ENCODE measurements at places on chromosomes 4 and X. TPM values are rescaled to one million over a fixed set of nuclear protein-coding genes. Genes with fewer than 3 reads are reported as not detected.

- DNase-seq = no peak
Observed at GRCh38 chr4:3007724-3008123, 44.4 kb downstream of the GRK4 start.

The YIPF7 gene
- total RNA-seq = not detected

- DNase-seq = no peak
Observed at GRCh38 chrX:47633689-47634590, 4.2 kb upstream of the CFP start.

DNA sequence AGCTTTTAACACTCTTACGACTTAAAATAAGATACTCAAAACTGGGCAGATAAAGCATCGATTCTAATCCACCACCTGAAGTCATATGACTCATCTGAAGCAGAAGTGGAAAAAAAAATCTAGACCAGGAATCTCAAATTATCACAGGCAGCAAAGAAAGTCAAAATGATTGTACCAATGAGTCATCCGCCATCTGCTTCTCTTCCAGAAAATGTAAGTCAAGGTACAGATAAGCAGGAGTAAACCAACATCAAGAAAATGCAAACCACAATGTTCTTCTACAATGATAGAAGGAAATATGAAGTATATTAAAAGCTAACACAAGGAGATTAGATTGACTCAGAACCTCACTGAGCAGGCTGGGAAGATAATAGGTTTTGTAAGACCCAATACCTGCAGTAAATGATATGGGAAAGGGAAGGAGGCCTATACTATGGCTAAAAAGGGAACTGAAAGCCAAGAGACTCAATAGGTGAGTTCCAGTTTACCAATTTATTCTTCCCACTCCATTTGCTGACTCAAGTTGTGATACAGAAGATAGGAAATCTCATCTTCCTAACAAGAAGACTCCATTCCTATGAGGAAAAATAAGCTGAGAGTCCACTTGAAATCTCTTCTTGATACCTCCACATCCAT is 88.4 kb upstream of the TET2 start:
- DNase-seq = no peak

GRCh38 chrX:10648614-10649013 is 28.2 kb upstream of the MID1 start:
- no peak for DNase-seq

The HSFX4 gene
- not detected for total RNA-seq

DNA sequence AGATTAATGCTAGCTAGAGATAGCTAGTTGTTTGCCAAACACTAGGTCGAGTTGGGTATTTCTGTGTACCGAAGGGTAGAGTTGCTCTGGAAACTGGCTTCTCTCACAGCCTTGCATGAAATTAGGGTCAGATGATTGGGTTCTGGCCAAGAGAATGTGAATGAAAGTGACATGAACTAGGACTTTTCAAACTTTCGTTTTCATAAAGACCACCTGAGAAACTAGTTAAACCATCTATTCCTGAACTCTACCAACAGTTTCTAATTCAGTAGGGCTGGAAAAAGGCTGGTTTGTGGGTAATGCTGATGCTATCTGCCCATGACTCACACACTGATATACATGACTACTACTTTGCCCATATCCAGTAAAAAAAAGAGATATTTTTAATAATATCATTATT is 157.6 kb downstream of the GASK1B start:
- DNase-seq = no peak

The PAGE2 gene
- not detected for total RNA-seq

The PFKFB1 gene
- total RNA-seq = 0.12 TPM

DNA sequence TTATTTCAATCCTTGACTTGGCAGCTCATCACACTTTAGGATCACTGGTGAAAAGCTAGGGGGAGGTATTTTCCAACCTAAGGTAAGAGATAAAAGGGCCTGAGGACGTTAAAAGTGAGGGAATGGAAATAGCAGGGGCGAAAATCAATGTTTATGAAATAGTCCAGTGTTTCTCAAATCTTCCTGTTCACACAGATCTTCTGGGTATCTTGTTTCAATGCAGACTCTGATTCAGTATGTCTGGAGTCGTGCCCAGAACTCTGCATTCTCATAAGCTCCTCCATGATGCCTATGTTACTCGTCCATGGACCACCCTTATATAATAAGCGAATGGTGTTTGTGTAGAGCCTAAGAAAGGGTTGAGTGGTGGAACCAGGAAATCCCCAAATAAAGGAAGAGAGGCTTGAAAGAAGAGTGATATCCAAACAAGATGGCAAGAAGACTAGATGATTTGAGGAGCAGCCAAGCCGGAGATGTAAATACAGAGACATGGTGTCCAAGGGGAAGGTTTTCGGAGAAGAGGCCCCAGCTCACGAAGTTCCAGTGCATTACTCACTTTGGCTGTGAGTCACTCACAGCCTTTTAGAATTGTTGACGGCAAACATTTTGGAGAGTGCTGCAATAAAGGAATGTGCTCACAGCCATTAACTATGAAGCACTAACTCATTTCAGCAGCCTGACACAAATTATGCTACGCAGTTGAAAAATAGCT is 215.6 kb upstream of the PPARGC1A start:
- DNase-seq = no peak

- no peak for DNase-seq
Observed at GRCh38 chrX:136122207-136122606, 25.1 kb upstream of the FHL1 start.
